ENCODE measurements at places on chromosomes 16 and 17.

DNA sequence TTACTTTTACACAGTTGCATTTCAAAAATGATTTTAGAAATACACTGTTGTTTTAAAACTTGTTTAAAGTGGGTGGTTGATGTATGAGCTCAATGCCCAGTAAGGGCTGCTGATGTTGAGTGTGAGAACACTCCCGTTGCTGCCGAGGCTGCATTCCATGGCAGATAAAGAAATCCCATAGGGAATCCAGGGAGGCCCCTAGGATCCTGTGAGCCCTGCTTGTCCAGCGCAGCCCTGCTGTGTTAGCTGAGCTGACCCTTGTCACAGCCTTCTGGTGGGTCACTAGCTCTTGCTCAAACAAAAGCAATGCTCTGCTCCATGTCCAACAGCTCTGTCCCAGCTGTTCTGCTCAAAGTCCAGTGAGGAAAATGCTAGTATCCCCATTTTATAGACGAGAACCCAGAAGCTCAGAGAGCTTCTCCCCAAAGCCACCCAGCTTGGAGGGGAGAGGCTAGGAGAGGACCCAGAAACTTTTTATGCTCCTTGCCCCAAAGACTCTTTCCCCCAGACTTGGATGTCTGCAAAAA lies 18.6 kb upstream of the COL1A1 start:
- DNase-seq, result no peak

- no peak for DNase-seq
These were observed 34.2 kb downstream of the C16orf87 start for GRCh38 chr16:46796764-46797269.

DNA sequence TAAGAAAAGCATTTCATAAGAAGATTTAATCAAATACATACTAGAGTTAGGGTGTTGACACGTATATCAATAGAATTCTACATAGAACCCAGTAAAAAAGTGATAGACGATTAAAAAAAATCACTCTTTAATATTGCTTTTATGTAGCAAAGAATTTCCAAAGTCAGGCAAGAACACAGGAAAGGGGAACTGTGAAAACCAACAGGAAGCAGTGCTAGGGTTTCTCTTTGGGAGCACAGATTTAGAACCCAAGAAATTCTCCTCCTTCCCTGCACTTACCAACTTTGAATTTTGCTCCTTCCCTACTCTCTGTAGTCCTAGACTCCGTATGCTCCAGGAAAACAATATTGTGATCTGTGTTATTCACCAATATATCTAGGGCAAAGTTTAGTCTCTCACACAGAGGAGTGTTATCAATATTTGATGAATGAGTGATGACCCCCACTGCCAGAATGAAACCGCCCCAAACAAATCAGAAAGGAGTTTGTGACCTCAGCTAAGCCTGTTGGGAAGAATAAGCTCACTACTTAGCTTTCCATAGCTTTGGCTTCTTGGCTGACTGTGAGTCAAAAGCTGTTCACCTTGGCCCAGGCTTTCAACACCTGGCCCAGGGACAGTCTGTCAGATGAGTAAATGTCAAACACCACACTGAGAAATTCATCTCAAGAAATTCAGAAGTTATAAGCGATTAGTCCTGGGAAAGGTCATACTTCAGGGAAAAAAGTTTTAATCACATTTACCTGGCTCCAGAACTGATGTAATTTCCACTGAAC lies 8.6 kb downstream of the RFWD3 start:
- no peak for DNase-seq

DNA sequence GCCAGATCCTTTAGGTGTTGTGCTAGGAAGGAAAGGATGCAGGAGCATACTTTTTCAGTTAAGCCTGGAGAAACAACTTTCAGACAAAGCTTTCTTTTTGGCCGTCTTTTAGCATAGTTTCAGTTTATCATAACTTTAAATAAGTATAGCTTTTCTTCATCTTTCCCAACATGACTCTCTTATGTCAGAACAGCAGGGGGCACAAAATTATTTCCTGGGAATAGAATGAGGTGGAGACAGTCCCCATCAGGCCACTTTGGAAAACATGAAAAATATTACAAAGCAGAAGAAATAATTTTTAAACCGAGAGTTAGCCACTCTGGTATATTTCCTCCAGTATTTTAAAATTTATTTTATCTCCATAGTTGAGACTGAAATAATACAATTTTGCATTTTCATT lies 387.6 kb downstream of the HAPSTR1 start:
- no peak for DNase-seq

GRCh38 chr16:23509782-23510163 lies 521 bp downstream of the GGA2 start:
- no peak for DNase-seq

- DNase-seq, result no peak
These were observed 37.8 kb downstream of the GLG1 start for GRCh38 chr16:74568961-74569631.

DNA sequence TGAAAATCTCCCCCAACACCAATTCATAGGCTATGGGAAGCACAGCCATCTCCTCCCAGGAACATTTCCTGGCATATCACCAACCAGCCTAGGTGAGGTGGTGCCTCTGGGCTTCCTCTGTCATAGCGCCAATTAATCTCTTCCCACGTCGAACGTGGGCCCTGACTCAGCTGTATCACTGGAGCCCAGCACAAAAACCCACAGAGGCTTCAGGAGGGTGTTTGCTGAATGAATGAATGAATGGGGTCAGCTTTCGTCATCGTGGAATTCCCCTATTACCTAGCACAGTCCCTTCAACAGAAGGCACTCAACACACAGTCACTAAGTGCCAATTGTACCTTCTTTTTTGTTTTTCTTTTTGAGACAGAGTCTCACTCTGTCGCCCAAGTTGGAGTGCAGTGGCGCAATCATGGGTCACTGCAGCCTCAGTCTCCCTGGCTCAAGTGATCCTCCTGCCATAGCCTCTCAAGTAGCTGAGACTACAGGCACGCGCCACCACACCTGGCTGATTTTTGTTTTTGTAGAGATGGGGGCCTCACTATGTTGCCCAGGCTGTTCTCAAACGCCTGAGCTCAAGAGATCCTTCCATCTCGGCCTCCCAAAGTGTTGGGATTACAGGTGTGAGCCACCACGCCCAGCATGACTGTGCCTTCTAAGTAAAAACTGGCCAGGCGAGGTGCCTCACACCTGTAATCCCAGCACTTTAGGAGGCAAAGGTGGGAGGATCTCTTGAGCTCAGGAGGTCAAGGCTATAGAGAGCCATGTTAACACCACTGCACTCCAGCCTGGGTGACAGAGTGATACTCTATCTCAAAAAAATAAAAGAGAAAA lies 4.1 kb downstream of the ZNF688 start:
- DNase-seq, result no peak

DNA sequence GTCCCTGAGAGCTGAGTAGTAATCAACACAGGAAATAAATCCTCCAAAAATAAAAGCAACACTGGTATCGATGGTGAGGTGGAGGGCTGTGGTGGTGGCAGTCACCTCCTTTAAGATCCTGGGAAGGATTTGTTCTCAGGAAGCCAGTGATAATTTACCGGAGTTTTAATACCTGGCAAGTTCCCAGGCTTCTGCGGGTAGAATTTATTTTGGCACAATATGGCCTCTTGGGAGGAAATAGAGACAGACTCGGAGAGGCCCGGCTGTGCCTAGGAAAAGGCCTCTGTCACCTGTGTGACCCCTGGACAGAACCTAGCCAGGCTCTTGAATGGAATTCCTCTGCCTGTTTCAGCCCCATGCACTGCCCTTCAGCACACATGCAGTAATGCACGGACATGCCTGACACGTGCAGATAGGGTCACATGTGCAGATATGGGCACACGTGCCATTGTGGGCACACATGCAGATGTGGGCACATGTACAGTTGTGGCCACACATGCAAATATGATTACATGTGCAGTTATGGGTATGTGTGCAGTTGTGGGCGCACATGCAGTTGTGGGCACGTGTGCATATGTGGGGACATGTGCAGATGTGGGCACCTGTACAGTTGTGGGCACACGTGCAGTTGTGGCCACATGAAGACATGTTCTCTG lies 33.5 kb downstream of the MGAT5B start:
- DNase-seq, result no peak

- DNase-seq, result no peak
These were observed 811 bp upstream of the MAP2K3 start for GRCh38 chr17:21283482-21284318.

- DNase-seq, result no peak
These were observed 9.3 kb downstream of the GAS2L2 start for GRCh38 chr17:35743626-35744328.

GRCh38 chr16:1159325-1159972 lies 6.5 kb downstream of the CACNA1H start:
- no peak for DNase-seq

DNA sequence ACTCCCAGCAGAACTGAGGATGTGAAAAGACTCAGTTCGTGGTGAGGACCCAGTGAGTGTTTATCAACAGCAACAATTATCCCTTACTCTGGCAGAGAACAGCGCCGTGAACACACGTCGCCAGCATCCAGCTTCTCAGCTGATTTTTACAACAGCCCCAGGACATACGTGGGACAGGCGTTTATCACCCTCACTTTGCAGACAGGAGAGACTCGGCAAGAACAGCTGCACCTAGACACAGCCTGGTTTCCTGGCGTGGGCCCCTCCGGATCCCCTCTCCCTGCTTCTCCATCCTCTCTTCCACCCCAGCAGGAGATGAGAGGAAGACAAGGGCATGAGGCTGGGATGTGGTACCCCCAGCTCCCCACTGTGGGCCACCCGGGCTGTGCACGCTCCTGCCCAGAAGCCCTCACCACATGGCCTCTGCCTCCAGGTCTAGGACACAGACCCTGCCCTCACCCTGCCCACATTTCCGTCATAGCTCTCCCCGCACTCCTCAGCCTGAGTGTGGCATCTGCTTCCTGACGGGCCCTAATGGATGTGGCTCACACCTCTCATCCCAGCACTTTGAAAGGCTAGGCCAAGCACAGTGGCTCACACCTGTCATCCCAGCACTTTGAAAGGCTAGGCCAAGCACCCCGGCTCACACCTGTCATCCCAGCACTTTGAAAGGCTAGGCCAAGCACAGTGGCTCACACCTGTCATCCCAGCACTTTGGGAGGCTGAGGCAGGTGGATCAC lies 17.5 kb downstream of the ABR start:
- peak; percentile 29 for DNase-seq

DNA sequence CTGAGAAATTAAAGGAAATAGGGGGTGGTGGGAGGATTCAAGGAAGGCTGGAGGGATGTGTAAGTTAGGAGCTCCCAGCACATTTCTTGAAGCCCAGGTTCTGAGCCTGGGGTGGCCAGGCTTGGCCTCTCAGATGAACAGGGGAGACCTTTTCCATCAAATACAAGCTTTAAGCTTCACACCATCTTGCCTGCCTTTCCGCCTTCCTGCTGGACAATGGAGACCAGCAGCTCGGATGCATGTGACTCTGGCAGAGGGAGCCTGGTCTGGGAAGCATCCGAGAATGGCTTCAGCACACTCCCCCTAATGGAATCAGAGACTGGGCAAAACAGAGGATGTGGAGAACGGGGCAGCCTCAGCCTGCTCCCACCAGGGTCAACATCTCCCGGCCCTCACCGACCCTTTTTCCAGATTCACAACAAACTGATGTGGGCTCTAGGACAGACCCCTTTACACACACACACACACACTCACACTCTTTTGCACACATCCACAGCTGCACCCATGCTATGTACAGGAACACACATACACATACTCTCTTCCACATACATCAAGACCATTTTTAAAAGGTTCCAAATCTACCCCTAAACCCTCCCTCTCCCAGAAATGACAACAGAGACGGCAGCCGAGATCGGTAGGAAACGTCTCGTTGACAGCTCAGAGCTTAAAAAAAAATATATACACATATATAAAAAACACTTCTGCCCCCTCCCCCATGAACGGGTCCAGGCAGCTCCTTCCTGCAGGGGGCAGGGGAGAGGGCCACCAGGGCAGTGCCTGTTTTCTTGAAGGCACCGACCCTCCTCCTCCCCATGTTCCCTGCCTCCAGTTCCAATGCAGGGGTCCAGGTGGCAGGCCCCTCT lies 6.5 kb upstream of the ATXN7L3 start:
- no peak for DNase-seq

GRCh38 chr16:80541306-80541694 lies 507 bp downstream of the DYNLRB2 start:
- DNase-seq, result no peak

DNA sequence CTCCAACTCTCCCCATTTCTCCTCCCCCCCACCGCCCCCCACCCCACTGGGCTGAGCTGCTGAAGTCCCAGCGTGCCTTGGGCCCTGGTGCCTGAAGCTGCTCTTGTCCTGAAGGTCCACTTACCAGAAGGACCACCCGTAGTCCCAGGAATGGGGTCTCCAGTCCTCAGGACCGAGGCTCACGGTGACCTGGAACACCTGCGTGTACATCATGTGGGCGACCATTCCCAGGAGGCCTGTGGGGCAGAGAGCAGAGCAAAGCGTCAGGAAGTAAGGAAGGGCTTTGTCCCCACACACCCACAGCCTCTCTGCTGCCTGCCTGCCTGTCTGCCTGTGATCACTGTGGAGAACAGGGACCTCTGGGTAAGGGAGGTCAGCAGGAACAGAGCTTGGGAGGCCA lies 218.7 kb downstream of the GSG1L start:
- no peak for DNase-seq

GRCh38 chr17:56774650-56775049 lies 59.1 kb downstream of the C17orf67 start:
- DNase-seq, result no peak

GRCh38 chr17:77523540-77523939 lies 382.8 kb downstream of the SEC14L1 start:
- DNase-seq, result no peak
